ENCODE measurements at places on chromosomes 13 and 19.

DNA sequence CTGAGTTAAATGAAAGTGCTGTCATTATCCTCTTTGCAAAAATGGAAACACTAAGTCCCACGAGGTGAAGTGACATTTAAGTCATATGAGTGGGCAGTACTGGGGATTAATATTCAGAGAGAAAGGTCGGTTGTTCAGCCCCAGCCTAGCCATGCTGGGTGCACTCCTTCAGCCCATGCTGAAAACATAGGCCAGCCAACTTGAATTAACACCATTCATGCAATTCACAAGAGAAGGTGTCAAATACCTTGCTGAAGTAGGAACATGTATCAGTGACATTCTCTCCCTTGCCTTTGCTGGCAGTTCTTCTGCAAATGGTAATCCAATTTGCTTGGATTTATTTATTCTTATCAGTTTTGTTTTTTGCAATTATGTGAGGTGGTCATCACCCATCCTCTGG lies 256.3 kb downstream of the DNAJC15 start:
- DNase-seq: no peak

GRCh38 chr19:55487924-55488687 lies at the start of gene SSC5D:
SSC5D (plus strand) TSS chr19:55488436; CDS start chr19:55488590, 154 bp downstream.
- peak; percentile 89 for DNase-seq

DNA sequence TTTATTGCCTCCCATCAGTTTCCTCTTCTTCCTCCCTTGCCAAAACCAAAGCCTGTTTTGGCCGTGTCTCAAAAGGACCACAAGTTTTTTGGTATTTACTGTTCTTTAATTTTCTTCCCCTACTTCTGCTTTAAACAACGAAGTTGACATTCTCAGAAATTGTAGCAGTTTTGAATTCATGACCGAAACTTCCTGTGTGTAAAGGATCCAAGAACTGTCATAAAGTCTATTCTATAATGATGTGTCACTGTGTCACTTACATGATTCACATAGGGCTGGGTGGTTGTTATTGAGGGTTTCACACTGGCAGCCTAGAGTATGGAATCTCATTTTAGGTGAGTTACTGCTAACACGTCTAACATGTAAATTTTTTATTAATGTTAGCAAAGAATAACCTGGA lies 741.0 kb upstream of the KLHL1 start:
- no peak for DNase-seq

GRCh38 chr19:40716031-40716481 lies 630 bp downstream of the COQ8B start:
- no peak for DNase-seq

DNA sequence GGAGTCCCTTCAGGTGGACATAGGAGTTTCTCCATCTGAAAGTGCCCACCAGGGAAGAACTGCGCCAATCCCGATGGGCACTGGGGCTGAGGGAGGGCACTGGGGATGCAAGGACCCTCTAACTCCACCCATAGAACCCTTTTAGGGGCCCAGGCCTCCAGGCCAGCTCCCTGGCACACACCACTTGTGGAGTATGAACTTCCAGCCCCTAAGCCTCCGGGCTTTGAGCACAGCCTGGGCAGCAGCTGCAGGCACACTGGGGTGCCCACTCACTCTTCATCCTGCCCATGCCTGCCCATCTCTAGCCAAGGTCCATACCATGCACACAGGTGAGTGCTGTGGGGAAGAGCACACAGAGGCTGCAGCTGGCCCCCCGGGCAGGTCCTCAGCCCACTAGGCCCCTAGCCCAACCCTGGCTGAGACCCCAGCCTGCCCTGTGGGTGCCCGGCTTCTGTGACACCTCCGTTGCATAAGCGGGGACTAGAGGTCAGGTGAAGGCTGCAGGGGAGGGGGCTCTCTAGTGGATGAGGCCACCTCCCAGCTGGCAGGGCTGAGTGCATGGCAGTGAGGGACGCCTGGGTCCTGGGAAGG lies 14.6 kb upstream of the SLC7A10 start:
- no peak for DNase-seq

DNA sequence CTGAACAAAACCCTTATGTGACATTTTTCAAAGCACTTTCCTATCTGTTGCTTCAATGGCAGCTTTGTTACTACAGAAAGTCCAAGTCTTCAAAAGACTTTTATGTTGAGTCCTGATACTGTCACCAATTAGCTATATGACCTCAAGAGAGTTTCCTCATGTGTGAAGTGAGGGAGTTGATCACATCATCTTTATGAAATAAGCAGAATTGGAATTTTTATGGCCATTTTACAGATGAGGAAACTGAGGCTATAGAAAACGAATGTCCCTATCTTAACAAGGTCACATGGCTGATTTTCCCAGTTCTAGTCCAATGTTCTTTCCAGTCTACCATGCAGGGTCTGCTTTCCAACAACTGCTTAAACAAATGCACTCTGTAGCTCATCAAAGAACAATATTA lies 2.6 kb downstream of the TNFRSF19 start:
- DNase-seq: no peak

DNA sequence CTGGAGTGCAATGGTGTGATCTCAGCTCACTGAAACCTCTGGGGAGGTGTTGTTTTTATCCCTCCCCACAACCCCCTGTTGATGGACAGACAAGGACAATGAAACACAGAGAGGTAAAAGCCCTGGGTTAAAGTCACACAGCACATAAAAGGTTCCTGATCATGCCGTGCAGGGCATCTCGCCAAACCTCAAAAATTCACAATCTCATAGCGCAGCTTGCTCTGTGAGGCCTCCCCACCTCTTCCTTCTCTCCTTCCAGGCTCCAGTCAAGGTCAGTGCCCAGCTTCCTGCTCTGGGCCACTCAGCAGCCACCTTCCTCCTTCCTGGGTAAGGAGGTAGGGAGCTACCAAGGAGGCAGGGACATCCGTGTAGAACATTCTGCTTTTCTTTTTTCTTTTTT lies 2.3 kb downstream of the FUT2 start:
- DNase-seq: peak; percentile 14

DNA sequence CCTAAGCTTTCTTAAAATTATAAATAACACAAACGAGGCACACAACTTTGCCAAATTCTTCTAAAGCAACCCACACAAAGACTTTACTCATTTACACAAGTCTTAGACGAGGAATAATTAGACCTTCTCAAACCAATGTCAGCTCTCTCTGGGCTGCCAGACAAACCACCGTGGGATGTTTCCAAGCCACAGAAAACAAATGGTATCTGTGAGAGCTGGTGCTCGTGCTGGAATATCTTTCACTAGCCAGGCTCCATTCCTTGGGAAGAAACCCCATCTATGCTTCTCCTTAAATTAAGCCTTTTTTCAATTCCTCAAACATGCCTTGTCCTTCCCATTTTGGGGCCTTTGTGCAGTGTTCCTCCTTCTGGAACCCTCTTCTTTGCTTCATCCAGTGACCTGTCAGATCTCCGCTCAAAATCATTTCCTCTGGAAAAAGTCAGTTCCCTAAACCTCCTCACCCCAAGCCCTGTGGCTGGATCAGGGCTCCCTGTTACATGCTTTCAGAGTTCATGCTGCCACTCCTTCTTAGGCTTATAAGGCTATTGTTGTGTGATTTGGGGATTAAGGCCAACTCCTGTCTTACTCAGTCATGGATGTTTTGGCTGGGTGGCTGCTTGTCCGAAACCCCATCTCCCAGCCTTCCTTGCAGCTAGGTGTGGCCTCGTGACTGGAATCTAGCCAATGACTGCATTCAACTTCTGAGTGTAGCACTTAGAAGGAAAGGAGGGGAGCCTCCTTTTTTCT lies 64.2 kb upstream of the GTF2F2 start:
- DNase-seq: no peak

DNA sequence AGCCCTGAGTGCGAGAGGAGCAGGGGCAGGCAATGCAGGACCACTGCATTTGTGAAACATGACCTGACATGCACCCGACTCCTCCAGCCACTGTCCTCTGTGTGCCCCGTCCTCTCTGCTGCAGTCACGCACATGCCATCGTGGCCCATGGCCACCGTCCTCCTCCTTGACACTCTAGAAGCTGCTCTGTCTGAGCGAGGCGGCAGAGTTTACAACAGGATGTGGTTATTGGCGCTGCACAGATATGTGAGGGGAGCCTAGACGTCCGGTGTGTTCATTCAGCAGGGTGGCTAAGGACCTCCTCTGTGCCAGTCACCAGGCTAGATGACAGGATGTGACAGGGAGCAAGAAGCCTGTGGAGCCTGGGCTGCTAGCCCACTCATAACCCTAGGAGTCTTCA lies 277.8 kb downstream of the FOXO1 start:
- DNase-seq: no peak

DNA sequence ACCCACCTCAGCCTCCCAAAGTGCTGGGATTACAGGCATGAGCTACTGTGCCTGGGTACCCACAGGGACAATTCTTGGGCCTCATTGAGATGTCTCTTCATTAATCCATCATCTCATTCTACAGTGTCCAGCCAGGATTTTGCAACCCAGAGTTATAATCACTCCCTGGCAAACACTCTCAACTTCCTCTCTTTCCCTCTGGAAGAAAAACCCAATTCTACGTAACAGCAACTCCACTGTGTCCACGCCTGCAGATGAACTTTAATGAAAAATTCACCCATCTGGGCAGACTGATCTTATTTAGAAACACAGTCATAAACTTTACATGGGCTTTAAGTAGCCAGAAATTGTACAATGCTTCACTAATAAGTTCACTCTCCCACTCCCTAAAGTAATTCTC lies 90.1 kb upstream of the ABCC4 start:
- DNase-seq: no peak

- DNase-seq: no peak
Observed at GRCh38 chr19:30340771-30341561, 31.2 kb upstream of the ZNF536 start.

DNA sequence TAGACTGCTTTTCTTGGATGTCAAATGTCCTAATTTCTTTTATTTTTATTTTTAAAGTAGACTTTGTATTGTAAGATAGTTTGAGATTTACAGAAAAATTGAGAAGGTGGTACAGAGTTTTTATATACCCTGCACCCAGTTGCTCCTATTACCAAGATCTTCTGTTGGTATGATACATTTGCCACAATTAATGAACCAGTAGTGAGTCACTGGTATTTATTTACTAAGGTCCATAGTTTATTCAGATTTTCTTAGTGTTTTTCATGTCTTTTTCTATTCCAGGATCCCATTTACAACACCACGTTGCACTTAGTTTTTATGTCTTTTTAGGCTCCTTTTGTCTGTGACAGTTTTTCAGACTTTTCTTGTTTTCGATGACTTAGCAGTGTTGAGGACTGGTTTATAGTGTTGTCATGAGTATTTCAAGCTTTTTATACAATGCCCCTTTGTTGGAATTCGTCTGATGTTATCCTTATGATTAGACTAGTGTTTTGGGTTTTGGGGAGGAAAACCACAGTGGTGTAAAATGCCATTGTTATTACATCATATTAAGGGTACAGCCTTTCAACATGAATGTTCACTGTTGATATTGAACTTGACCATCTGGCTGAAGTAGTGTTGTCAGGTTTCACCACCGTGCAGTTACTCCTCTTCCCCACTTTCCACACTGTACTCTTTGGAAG lies 35.9 kb downstream of the COG3 start:
- no peak for DNase-seq

GRCh38 chr13:71513411-71514033 lies 353.5 kb downstream of the DACH1 start:
- DNase-seq: no peak

GRCh38 chr19:4016486-4016885 lies 8.9 kb downstream of the PIAS4 start:
- peak; percentile 47 for DNase-seq

- DNase-seq: no peak
Observed at GRCh38 chr19:21584537-21584936, 79.1 kb downstream of the ZNF429 start.

DNA sequence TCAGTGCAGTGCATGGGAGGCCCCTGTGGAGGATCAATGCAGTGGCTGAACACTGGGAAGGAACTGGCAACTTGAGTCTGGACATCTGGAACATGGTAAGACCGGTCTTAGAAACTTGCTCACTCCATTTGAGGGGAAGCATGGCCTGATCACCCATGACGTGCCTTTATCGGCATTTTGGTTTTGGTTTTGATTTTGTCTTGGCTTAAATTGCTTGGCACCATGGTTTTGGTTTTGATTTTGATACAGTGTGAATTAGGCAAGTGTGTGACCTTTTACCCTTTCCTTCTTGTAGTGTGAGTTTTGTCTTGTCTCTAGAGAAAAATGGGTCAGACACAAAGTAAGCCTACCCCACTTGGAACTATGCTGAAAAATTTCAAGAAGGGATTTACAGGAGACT lies 77.3 kb downstream of the ZNF486 start:
- no peak for DNase-seq

- DNase-seq: peak; percentile 92
Observed at GRCh38 chr19:53906211-53907192, 2.6 kb upstream of the CACNG7 start.

DNA sequence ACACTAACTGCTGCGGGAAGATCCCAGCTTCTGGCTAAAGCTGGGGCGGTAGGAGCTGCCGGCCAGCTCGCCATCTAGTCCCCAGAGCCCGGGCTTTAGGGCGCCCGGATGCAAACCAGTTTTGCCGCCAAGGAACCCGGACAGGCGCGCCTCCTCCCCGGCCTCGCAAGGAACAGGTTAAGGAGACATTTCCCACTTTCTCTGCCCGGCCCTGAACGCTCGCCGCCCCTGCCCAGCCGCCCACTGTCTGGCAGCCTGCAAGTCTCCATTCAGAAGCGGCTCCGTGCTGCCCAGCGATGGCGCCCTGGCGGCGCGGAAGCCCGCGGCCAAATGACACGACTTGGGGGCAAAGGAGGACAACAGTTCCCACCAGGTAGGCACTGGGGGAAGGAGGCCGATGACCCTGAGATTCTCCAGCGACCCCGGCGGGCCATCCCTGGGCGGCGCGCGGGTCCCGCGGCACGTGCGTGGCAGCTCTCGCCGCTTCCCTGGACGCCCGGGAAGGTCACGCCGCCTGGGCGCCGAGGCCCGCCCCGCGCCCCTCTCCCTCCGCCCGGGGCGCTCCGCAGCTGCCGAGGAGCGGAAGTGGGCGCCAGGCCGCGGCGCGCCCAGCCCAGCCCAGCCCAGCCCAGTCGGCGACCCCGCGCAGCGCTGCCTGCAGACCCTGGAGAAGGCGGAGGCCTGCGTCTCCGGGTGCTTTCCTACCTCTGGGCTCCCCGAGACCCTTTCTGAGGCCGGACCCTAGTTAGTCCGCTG lies 42.2 kb upstream of the HNRNPA1L2 start:
- peak; percentile 90 for DNase-seq

GRCh38 chr13:32989942-32990341 lies 26.3 kb upstream of the KL start:
- DNase-seq: no peak

DNA sequence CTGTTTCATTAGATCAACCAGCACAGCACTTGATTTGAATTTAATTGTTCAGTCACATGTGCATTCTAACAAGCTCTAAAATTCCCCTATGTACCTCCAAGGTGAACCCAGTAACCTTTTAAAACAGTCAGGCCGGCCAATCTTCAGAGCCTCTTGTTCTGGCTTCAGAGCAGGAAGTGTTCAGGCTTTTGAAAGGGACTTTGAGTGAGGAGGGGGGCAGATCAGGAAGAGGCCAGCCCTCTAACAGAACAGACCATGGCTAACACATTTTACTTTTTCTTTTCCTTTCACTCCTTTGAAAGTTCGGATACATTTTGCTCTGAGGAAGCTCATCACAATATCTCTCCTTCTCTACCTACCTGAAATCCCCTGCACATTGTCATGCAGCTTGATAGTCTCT lies 390.3 kb downstream of the TBC1D4 start:
- DNase-seq: peak; percentile 1
